CD8-positive, alpha-beta memory T cell (primary cell): ENCODE measurements at places on chromosomes 3 and 15. TPM values are rescaled to one million over a fixed set of nuclear protein-coding genes. Genes with fewer than 3 reads are reported as not detected.

Gene KCNMB2
- not detected for total RNA-seq

Gene CDC25A
- total RNA-seq, result 58.8 TPM

Gene KBTBD13
- total RNA-seq, result not detected

DNA sequence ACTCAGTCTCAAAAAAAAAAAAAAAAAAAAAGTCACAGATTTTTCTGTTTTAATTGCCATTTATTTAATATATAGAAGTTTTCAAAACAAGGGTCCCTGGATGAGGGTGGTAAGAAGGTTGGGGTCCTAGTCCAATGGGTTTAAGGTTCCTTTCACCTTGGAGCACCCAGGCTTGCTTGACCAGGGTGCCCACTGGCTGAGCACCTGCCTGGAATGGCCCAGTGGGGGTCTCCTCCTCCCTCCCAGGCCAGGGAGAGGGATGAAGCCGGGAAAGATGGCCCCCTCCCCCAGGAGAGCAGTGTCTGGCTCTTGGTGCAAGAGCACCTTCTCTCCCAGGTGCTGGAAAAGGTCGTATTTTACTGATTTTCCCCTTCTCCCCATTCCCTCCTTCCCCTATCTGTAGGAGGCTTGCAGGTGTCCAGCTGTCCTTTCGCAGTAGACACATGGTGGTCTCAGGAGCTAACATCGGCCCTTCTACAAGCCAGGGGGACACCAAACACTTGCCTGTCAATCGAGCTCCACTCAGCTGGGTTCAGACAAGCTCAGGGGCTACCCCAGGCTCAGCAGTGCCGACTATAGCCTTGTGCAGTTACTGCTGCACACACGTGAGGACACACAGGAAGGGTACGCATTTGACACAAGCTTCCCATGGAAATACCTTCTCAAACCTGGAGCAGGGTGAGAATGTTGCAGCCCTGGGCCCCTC is 112.3 kb upstream of the KLF13 start:
- no peak overlapping the region for H3K27ac ChIP-seq
- no peaks in the 10 kb centered on the region for H3K27me3 ChIP-seq
- DNase-seq, result no peak
- peaks cover 24% of the 10 kb centered on the region for H3K4me1 ChIP-seq

Gene GHSR
- not detected for total RNA-seq

Gene AMT
- 1.3 TPM for total RNA-seq

GRCh38 chr15:31228011-31228484 is 98.6 kb upstream of the KLF13 start:
- H3K4me3 ChIP-seq, result no peak overlapping the region
- no peaks in the 10 kb centered on the region for H3K4me1 ChIP-seq
- no peaks in the 10 kb centered on the region for H3K27me3 ChIP-seq
- H3K36me3 ChIP-seq, result no peaks in the 10 kb centered on the region
- DNase-seq, result no peak
- H3K27ac ChIP-seq, result no peak overlapping the region

- H3K36me3 ChIP-seq, result no peaks in the 10 kb centered on the region
- DNase-seq, result no peak
- no peak overlapping the region for H3K27ac ChIP-seq
- H3K4me3 ChIP-seq, result no peak overlapping the region
These were observed 123.1 kb downstream of the OPA1 start for GRCh38 chr3:193716150-193716549.

DNA sequence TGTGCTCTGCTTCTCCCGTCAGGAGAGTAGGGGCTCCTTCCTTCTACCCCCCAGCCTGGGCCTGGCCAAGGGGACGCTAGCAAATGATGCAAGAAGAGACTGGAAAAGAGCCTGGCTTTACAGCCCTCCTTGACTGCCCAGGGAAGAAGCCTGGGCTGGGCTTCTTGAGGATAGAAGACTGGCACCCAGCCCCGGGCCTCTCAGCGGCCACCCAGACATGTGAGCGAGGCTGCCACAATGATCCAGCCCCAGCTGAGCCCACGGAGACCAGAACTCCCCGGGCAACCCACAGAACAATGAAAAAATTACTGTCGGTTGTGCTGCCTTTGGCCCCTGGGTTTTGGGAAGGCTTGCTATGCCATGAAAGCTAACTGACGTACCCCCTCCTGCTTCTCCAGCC is 100.6 kb upstream of the PRR20G start:
- no peak for DNase-seq
- H3K36me3 ChIP-seq, result no peaks in the 10 kb centered on the region
- no peak overlapping the region for H3K4me3 ChIP-seq
- H3K27ac ChIP-seq, result no peak overlapping the region
- no peaks in the 10 kb centered on the region for H3K4me1 ChIP-seq
- H3K27me3 ChIP-seq, result no peaks in the 10 kb centered on the region
